ENCODE measurements at places on chromosomes 12 and 14.

DNA sequence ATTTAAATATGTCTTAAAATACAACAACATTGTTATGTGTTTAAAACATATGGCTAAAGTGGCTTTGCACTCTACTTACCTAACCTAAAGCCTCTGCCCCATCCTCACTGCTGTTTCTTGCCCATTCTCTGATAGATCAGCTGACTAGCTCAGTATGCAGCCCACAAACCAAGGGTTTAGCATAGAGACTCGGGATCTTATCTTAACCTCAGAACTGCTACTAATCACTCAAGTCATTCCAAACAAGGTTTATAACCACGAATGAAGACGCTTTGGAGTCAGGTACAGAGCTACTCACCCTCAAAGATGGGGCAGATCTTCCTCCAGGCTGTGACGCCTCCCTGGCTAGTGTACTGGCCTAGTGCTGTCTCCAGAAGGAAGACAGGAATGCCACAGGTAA is 19.3 kb downstream of the SLC6A13 start:
- DNase-seq: no peak

DNA sequence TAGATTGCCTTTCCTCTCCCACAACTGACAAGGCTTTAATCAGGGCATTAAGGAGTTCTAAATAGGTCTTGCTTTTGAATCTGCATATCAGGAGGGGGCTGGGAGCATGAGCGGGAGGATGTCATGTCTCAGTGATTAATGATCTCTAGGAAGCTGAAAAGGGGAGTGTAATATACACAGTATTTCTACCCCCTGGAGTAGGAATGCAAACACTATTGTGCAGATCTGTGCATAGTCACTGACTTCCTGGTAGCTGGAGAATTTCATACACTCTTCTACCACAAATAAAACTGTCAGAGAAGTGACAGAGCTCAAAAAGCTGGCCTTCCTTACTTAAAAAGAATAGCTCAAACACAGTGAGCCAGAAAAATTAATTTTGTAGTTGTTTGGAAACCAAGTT is 65.8 kb downstream of the RIC8B start:
- DNase-seq: no peak

- DNase-seq: no peak
Measured at GRCh38 chr14:56297449-56297848, 179.2 kb downstream of the PELI2 start.

- no peak for DNase-seq
Measured at GRCh38 chr12:94057262-94058151, 90.9 kb upstream of the PLXNC1 start.

DNA sequence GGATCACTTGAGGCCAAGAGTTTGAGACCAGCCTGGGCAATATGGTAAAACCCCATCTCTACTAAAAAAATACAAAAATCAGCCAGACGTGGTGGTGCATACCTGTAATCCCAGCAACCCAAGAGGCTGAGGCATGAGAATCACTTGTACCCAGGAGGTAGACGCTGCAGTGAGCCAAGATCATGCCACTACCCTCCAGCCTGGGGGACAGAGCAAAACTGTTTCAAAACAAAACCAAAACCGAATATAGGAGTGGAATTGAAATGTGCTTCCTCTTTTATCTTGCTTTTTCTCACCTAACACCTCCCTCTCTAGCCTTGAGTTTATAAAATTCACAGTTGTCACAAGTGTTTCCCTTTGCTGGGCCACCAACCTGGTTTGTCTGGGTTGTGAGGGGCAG is 181.9 kb downstream of the PAH start:
- DNase-seq: no peak

GRCh38 chr12:47903151-47903611 is 1.6 kb downstream of the VDR start:
- no peak for DNase-seq

DNA sequence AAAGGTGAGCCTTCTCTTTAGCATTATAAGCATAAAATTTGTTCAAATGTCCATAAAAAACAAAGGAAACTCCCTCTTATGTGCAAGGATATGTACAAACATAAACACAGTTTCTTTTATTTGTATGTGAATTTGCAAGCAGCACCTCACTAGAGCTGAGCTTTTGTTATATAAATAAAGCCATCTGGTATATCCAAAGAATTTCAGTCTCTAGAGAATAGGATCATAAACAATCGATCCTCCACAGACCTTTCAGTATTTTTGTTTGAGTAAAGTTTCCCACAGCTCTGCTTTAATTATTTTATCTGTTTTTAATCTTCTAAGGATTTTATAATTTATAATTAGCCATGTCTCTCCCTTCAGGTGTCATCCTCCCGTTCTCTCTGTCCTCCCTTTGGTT is 89.2 kb downstream of the OTOGL start:
- DNase-seq: no peak

GRCh38 chr12:80617733-80618132 is 89.7 kb upstream of the MYF6 start:
- no peak for DNase-seq

DNA sequence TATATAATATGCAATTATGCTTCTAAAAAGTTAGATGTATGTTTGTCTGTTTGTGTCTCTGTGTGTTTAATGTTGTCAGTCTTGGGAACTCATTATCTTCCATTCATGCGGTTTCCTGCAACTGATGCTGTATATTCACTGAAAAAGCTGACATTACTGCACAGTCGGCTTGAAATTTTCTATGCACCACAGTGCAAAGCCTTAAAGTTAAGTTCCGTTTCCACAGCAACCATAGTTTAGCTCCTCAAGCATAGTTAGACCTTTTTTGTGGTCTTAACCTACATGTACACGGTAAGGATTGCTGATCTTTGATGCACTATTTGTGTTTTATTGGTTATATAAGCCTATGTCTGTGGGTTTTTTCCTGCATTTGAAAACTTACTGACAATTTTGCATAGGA is 309.4 kb downstream of the KCNC2 start:
- DNase-seq: no peak

GRCh38 chr14:75191100-75191499 is 14.7 kb upstream of the TMED10 start:
- DNase-seq: no peak

DNA sequence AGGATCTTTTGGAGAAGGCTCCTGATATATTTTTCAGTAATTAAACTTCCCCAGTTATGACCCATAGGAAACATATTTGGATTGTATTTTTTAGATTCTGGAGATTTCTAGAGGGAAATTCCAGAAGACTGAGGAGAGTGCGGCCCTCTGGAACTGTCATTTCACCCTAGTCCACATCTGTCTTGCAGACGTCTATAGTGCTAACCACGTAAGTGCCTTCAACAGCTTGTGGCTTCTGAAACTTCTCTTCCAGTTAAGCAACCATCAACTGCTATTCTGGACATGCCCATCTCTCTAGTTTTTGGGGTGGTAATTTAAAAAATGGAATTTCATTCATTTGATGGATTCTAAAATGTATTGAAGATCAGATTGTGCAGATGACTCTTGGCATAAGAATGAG is 1098.8 kb downstream of the TMEM121 start:
- no peak for DNase-seq

DNA sequence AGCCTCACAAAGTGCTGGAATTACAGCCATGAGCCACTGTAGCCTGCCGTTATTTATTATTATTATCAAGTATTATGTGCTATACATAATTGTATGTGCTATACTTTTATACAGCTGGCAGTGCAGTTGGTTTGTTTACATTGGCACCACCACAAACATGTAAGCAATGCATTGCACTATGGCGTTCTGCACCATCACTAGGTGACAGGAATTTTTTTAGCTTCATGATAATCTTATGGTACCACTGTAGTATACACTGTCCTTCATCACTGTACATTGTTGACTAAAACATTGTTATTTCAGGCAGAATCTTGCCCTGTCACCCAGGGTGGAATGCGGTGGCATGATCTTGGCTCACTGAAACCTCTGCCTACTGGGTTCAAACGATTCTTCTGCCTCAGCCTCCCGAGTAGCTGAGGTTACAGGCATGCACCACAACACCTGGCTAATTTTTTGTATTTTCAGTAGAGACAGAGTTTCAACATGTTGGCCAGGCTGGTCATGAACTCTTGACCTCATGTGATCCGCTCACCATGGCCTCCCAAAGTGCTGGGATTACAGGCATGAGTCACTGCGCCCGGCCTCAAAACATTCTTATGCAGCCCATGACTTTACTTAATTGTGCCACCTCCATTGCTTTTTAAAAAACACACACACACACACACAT is 17.1 kb downstream of the MRPL42 start:
- no peak for DNase-seq

GRCh38 chr12:89333564-89334252 is 18.6 kb downstream of the DUSP6 start:
- no peak for DNase-seq

DNA sequence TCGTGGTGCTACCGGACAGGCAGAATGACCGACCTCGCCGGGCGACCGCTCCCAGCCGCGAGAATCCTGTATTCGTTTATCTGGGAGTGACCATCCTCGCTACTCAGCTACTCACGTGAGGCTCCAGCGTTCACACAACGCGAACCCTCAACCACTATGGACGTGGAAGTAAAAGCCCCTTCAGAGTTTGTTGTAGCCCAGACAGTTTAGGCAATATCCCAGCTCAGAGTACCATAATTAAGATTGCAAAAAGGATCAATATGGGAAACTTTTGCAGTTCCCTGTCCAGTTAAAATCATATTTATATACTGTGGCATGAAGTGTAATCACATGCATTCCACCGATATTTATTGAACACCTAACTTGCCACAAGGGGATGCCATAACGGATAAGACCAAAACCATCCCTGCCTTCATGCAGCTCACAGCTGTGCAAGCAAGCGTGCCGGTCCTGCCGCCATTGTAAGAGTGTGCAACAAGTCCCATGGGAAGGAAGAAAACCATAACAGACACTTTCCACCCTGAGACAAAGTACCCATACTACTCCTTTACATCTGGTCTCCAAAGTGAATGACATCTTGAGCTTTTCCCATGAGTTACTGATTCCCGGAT is 938 bp upstream of the MAX start:
- DNase-seq: no peak

GRCh38 chr14:97916100-97916499 is 1118.9 kb downstream of the VRK1 start:
- DNase-seq: no peak

DNA sequence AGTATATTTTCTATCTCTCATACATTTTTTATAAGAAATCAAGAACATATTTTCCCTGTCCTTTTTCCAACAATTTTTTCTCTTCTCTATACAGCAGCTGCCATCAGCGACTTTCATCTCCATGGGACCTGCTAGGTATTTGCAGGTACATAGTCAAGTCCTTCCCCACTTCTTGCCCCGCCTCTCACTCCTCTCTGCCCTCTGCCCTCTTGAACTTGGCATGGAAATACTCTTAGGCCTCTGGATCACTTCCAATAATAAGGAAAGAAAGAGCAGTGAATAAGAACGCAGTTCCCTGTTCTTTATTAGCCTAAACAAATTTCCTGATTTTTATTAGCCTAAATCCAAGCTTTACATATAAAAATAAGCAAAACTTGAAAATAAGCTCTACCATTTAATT is 353.1 kb downstream of the SEC23A start:
- DNase-seq: no peak

GRCh38 chr12:23039834-23040233 is 414.9 kb downstream of the ETNK1 start:
- DNase-seq: no peak

DNA sequence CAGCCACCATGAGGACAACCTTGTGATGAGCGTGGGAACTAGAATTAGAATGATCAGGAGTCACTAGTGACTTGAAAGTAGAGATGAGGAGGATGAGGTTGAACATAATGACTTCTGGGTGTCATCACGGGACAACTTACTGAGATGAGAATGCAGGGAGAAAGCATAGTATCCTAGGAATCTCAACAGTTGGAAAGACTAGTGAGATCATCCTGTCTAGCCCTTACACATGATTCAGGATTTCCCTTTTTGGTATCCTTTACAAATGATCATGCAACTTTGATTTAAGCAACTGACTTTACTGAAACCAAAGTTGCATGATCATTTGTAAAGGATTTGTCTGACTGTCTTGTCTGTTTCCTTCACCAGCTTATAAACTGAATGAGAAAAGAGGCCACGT is 51.8 kb upstream of the HIF1A start:
- DNase-seq: no peak

- DNase-seq: no peak
Measured at GRCh38 chr14:49294621-49295148, 291.5 kb downstream of the RPS29 start.

DNA sequence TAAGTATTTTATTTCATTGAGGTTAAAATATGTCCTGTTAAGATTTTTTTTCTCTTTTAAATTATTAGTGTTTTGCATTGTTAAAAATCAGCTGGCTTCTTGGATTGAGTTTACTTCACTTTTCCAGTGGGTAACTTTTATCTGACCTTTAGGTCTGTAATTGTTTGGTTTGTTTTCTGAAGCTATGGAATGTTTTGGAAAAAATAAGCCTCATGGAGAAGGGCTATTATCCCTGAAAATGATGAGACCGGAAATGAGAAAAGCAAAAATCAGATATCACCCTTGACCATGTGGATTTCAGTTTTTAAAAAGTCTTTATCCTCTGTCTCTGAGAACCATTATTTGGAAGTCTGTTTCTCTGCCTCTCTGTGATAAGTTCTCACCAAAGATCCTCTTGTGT is 180.9 kb downstream of the RAD51B start:
- DNase-seq: no peak

DNA sequence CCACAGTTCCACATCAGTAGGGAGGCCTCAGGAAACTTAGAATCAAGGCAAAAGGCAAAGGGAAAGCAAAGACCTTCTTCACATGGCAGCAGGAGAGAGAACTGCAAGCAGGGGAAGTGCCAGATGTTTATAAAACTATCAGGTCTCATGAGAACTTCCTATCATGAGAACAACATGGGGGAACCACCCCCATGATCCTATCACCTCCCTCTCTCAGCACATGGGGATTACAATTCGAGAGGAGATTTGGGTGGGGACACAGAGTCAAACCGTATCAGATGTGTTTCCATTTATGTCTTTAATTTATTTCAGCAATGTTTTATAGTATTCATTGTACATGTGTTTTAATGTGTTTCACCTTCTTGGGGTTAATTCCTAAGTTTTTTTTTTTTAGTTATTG is 25.8 kb downstream of the METAP2 start:
- no peak for DNase-seq

GRCh38 chr12:52073531-52074381 is 4.0 kb downstream of the ATG101 start:
- DNase-seq: no peak

DNA sequence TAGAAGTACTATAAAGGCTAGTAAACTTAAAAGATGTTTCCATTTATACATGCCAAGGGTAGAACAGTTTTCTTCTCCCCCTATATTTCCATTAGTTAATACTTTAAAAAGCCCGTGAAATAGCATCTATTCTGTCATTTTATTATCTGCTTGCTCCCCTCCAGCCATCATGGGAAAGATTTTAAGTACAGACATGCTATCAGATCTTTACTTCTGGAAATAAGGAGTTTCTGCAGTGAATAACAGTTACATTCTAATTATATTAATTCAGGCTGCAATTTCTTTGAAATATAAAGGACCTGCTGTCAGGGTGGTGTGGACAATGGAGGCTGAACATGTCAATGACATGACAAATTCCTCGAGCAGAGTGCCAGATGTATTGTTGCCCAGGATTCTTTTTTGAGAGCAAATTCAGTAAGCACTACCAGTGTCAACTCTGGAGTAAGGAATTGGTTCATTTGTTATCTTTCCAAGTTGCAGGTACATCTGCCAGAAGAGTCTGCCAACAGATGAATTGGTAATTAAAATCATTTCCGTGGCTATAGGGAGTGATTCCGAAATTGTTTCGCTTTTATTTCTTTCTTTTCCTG is 151.3 kb downstream of the BTG1 start:
- no peak for DNase-seq

GRCh38 chr12:111768159-111768895 is 1.6 kb downstream of the ALDH2 start:
- no peak for DNase-seq

GRCh38 chr14:81319946-81320345 is 80.2 kb downstream of the STON2 start:
- DNase-seq: no peak

- DNase-seq: no peak
Measured at GRCh38 chr12:108337235-108338223, 1.6 kb downstream of the CMKLR1 start.

Measured in neuronal stem cell (in vitro differentiated cells).